ENCODE measurements at places on chromosomes 1 and 21.

DNA sequence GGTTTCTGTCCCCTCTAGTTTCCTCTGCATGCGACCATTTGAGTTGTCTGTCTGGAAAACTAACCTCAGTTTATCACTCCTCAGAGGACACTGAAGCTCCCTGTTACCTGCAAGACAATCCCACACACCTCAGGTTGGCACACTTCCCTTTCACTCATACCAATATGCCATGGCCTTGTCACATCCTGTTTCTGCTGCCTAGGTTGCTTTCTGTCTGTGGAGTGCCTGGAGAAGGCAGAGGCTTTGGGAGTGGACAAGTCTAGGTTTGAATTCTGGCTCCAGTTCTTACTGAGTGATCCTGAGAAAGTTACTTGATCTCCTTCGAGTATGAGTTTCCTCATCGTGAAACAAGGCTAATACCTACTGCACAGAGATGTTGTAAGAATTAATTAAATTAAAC lies 171.5 kb upstream of the CACYBP start:
- no peak for DNase-seq

GRCh38 chr1:6795661-6796060 lies 10.4 kb downstream of the CAMTA1 start:
- no peak for DNase-seq

- no peak for DNase-seq
These were observed 642 bp downstream of the SLC30A7 start for GRCh38 chr1:100896481-100896982.

GRCh38 chr21:25850126-25850842 lies 115.5 kb downstream of the GABPA start:
- DNase-seq: no peak

All from caudate nucleus (tissue), 63 donors.